Right forelimb (tissue), 1 donor: ENCODE measurements at places on chromosomes 2 and 18.

DNA sequence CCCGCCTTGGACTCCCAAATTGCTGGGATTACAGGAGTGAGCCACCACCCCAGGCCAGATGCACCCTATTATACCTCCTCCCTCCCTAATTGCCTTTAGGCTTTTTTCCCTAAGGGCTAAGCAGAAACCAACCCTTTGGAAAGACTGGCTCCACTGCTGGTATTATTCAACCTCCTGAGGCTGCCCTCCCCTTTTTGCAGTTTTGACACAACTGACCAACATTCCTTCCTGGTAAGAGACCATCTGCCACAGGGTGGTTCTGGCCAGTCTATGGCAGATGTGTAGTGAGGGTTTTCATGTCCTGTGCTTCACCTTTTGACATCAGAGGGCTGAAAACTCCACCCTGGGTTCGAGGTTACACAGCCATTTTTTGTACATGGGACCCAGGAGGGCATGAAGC is 1785.3 kb upstream of the CELF4 start:
- DNase-seq = no peak

DNA sequence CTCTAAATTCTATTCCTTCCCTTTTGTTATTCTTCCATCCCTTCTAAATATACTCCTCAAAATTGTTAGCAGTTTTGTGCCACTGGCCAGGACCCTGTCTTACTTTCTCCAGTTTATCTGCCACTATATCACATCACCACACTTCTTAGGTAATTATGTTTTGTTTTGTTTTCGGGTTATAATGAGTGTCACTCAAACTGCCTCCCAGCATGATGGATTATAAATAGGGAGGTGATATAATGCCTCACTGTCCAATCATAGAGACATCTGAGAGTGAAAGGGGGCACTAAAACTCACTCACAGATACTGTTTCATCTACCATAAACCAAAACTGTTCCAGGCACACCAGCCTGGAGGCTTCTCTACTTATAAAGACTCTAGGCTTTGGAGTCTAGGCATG is 3.5 kb downstream of the RSAD2 start:
- DNase-seq = no peak

DNA sequence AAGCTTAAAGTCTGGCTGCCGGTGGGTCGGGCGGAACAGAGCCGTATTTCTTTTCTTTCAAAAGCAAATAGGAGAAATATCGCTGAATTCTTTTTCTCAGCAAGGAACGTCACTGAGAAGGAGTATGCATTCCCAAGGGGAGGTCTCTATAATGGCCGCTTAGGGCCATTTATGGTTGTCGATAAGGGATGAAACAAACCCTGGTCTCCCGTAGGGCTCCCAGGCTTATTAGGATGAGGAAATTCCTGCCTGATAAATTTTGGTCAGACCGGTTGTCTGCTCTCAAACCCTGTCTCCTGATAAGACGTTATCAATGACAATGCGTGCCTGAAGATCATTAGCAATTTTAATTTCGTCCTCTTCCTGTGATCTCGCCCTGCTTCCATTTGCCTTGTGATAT is 227.7 kb upstream of the ZEB2 start:
- DNase-seq = no peak

DNA sequence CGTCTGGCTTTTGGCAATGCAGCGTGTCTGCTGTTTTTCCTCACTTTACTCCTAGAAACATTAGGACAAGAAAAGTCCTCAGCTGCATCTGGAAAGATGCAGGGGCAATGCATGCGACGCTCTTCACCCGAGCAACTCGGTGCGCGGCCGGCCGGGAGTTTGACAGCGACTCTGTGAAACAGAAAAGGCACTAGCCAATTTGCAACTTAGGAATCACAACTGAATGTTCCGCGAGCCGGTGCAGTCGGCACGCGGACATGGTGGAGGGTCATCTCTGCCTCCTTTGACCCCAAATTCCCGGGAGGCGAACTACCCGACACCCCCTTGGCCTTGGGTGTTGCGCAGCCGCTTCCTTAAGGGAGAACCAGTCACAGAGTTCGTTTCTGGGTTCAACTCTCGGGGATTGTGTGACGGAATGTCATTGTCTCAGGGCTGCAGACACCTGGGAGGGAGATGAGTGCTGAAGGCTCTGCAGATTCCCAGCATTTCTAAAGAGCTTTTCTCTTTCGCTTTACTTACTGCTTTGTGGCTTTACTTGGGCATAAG is 9.8 kb downstream of the NR4A2 start:
- DNase-seq = no peak

GRCh38 chr2:120530781-120531180 is 184.8 kb downstream of the INHBB start:
- DNase-seq = no peak

DNA sequence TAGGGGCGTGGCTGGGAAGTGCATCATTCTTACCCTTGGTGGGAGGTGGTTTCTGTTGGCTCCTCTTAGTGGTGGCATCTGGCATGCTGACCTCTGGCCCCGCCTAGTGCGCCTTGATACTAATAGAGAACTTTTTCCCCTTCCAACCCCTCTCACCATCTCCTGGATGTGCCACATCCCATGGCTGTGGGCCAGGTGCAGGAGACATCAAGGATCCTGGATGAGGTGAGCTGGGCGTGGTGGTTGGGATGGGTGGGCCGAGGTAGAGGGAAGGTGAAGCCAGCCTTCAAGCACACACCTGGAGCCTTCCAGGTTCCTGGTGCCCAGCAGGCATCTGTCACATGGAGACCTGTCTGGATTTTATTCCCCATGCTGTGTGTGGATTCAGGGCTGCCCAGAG is 149.2 kb downstream of the DYSF start:
- peak; percentile 30 for DNase-seq

- DNase-seq = no peak
These were observed 17.9 kb downstream of the SDC1 start for GRCh38 chr2:20207051-20207450.

GRCh38 chr18:4844320-4844719 is 352.7 kb downstream of the AKAIN1 start:
- no peak for DNase-seq

DNA sequence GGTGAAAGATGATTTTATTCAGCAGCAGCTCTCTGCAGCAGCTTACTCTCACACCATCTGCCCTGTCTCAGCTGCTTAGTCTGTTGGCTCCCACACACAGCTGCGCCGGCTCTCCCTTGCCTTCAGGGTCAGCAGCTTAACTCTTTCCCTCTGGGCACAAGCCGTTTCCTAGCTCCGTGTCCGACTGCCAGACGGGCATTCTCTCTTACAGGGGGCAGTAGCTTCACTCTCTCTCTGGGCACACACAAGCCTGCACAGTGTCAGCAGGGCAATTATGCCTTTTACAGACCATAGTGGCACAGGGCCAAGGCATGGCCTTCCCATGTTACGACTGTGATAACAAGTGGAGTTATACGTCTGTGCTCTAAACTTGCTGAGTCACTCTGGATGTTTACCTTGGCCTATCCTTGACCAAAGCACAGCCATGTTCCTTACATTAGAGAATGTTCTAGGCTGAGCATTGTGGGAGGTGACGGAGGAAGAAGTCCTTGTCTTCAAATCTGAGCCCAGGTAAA is 31.7 kb downstream of the PCARE start:
- no peak for DNase-seq
